Tibial nerve (tissue), 4 donors: ENCODE measurements at places on chromosomes 3 and 15.

GRCh38 chr15:91578511-91578910 lies 275.0 kb upstream of the SLCO3A1 start:
- DNase-seq: no peak

- no peak for DNase-seq
Measured at GRCh38 chr3:11699083-11699427, 55.3 kb upstream of the VGLL4 start.

DNA sequence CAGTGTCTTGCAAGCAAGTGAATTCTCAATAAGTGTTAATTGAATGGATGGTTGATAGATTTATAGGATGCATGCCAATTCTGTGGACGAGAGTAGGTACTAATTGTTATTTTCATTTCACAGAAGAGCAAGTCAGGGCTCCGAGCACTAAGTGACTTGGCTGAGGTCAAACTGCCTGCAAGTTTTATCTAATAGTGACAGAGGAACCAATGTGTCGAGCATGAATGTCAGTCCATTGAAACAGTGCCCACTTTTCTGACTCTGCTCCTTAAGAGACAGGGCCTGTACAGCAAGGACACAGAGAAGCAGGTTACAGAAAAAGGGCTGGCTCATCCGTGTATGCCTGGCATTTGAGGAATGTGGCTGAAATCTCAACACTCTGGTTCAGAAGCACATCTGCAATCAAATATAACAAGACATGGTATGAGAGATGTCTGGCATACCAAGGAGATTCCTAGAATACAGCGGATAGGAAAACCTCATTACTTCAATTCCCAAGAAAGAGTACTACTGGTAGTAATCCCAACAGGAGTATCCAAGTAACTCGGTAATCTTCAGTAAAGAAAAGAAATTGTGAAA lies 6.0 kb upstream of the B3GNT5 start:
- no peak for DNase-seq

- peak; percentile 40 for DNase-seq
Measured at GRCh38 chr3:129440618-129441190, 680 bp downstream of the IFT122 start.

GRCh38 chr15:73362900-73363299 lies 5.9 kb downstream of the HCN4 start:
- no peak for DNase-seq

- no peak for DNase-seq
Measured at GRCh38 chr15:27260523-27260922, 289.5 kb downstream of the GABRG3 start.

GRCh38 chr3:40317061-40317855 lies 7.8 kb downstream of the EIF1B start:
- no peak for DNase-seq

DNA sequence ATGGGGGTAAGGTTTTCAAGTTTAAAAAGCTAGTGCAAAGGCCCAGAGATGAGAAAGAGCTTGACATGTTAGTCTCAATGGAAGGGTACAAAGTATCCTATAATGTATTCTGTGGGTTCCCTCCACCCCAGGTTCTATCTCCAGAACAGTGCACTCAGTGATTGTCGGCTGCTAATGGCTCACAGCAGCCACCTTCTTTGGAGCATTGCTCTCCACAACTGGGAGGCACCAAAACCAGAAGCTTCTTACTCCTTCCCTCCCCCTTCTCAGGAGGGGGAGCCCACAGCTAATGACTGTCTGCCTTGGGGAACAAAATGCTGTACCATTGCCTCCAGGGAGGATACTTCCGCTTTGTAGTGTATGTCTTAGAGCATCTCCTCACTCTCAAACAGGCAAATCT lies 439.4 kb upstream of the RBMS3 start:
- no peak for DNase-seq

DNA sequence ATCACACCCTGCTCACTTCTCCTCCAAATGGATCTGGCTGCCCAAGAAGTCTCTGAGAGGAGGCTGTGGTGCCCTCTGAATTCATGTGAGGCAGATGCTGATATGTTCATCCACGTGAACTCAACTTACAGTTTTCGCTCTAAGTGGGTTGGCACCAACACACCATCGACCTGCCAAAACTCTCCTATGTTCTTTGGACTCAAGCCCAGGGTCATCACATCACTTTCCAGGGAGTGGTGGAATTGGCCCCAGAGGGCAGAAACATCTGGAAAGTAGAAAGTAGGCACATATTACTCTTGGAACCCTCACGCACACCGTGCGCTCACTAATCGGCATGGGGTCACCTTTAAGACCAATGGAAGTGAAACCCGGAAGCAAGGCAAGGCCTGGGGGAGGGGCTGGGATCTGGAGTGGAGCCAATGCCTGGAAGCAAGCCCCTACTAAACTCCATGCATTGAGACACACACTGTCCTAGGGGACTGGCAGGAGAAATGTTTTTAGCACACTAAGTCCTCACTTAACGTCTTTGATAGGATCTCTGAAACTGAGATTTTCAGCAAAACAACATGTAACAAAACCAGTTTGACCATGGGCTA lies 41.4 kb downstream of the SSUH2 start:
- DNase-seq: no peak

- no peak for DNase-seq
Measured at GRCh38 chr3:146035366-146035765, 125.6 kb downstream of the PLOD2 start.

- no peak for DNase-seq
Measured at GRCh38 chr3:183129243-183129642, 29.9 kb upstream of the MCCC1 start.

- DNase-seq: no peak
Measured at GRCh38 chr3:36362973-36363372, 17.3 kb upstream of the STAC start.

DNA sequence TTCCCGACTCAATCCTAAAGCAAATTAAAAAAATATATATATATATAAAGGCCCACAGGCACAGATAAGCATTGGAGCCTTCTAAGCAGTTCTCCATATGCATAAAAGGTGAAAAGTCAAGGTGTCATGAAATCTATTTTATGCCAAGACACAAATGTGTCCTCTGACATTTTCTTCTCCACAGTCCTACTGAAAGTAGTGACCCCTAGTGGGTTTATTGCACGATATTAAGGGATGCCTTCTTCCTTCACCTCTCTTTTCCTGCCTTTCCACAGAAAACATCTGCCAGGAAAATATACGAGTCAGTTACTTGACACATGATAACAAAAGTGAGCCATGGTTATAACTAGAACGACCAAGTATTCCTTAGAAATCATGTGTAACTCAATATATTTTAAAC lies 303.2 kb downstream of the TIGIT start:
- DNase-seq: no peak

DNA sequence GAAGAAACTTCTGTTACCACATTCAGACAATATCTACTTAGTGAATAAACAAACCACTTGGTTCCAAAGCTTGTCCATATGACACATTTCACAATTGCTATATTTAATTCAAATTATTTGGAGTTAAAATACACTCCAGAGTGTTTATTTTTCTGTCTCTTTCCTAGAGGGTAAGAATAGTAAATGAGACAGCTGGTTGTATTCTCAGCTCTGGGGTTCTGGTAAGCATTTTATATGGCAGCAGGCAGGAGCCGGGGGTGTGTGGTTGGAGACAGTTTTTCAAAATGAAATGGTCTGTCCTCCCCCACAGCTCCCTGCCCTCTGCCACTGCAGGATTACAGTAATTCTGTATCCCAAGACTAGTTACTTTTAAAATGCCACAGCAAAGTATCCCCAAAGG lies 10.9 kb upstream of the SEC61A1 start:
- DNase-seq: no peak

GRCh38 chr15:70152070-70152480 lies 54.4 kb upstream of the TLE3 start:
- DNase-seq: no peak

GRCh38 chr3:73789825-73790444 lies 165.2 kb upstream of the PDZRN3 start:
- DNase-seq: no peak

GRCh38 chr3:178672275-178672674 lies 136.0 kb downstream of the KCNMB2 start:
- DNase-seq: no peak

GRCh38 chr3:46905213-46905560 lies 27.7 kb downstream of the PTH1R start:
- DNase-seq: no peak

DNA sequence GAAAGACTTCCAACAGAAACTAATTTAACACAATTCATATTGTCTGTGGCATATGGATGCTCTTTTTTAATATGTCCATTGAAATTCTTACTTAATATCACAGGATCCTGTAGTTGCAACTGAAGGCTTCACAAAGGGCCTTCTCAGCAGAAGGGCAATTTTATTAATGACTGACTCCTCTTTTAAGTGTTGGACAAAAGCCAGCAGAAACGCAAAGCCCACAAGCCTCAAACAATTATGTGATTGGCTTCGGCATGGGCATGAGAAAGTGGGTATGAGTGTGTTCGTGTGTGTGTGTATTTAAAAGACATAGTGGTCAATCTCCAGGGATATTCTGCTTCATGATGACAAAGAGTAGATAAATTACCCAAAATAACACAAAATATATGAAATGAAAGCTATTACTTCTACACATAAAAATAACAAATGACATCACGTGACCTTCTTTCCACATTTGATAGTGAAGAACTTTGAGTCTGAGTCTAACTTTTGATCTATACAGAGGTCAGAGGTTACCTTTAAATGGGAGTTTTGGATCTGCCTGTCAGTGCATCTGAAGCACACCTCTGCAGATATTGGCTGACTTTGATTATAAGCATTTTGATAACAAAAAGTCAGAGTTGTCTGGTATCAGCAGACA lies 496.9 kb downstream of the CADM2 start:
- DNase-seq: no peak

- no peak for DNase-seq
Measured at GRCh38 chr3:171283183-171283847, 176.9 kb downstream of the TNIK start.

GRCh38 chr3:131702146-131702545 lies 199.4 kb upstream of the MRPL3 start:
- DNase-seq: no peak
